ENCODE measurements at places on chromosomes 16 and 17.
A peak's percentile ranks its signal among the peaks of the same experiment; 100 is the strongest.

GRCh38 chr17:45948498-45948880, 50.6 kb upstream of the STH start:
- no peak for DNase-seq

- no peak for DNase-seq
Observed at GRCh38 chr16:57265850-57266530, 18.5 kb downstream of the PLLP start.

- DNase-seq = no peak
Observed at GRCh38 chr17:11031787-11032186, 193.9 kb upstream of the PIRT start.

DNA sequence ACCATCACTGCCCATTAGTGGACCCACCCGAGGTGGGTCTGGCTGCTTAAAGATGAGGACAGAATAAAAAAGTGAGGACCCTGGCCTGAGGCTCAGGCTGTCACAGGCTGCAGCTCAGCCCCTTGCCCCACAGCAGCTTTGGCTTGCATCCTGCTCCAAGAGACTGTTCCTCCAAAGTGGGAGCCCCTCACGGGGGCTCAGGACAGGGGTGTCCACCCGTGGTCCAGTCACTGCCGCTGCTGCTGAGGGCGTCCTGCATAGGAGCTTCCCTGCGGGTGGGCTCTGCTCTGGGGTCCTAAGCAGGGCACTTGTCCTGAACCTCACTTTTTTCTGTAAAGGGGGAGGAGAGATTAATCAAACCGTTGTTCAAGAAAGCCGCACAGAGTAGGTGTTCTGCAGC, 47.8 kb downstream of the SREBF1 start:
- DNase-seq = no peak

DNA sequence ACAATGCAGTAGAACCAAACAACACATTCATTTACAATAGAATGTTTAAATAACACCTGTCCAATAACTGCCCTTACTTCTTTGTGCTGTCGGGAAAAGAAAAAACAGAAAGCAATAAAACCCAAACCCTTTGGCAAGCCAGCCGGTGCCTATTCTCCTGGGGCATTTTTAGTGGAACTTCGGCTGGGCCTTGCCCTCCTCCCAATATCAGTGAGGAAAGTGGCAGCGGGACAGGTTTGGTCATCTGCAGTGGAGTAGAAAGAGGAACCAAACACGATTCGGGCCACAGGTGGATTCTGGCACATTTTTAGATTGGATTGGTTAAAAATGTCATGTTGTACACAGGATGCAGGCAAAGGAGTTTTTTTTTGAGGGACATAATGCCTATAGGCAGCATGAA, 32.0 kb downstream of the PSME3IP1 start:
- DNase-seq = no peak

- DNase-seq = no peak
Observed at GRCh38 chr16:51113236-51114125, 37.6 kb downstream of the SALL1 start.

GRCh38 chr16:12511708-12512107, 292.0 kb downstream of the CPPED1 start:
- no peak for DNase-seq

DNA sequence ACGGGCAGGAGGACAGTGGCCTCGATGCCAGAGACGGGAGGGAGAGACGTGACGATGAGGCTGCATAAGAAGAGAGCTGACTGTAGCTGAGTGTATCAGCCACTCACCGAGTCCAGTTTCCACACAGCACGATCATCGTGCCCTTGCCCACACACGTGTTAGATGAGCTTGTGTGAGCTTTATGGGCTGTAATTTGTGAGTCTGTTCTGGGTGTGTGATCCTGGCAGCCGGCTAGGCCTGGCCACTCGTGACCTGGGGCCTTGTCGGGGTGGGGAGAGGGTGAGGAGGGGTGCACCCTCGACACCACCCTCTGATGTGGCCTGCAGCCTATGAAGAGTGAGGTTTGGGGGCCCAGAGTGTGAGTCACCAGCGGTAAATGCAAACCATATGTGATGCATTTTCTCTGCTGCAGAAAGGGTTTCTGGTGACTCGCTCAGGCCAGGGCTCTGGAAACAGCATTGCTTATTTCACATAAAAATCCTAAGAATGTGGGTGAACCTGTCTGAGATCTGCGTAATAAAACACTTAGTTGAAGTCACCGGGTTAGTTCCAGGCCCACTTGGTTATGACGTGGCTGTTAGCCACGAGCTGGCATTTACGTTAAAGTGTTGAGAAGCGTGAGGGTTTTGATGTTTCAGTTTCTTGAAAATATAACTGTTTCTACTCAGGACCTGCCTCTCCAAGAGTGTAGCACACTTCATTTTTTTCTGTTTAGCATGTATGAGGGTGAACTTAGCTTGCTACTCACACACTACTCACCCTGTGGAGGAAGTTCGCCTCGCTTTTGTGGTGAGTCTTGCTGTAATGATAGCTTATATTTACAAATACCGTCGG, 4.2 kb downstream of the METRNL start:
- DNase-seq = no peak

DNA sequence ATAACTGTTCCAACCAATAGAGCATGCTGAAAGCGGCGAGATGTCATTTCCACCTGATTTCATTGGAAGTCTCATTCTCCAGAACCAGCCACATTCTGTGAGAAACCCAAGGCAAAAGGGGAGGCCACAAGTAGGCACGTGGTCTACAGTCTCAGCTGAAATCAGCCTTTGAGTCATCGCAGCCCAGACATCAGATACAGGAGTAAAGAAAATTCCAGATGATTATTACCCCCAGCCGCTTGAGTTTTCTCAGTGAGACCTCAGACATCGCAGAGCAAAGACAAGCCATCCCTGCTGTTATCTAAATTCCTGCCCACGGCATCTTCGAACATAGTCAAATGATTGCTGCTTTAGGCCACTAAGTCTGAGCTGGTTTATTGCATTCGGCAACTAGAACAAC, 23.1 kb downstream of the STAT3 start:
- DNase-seq = no peak

DNA sequence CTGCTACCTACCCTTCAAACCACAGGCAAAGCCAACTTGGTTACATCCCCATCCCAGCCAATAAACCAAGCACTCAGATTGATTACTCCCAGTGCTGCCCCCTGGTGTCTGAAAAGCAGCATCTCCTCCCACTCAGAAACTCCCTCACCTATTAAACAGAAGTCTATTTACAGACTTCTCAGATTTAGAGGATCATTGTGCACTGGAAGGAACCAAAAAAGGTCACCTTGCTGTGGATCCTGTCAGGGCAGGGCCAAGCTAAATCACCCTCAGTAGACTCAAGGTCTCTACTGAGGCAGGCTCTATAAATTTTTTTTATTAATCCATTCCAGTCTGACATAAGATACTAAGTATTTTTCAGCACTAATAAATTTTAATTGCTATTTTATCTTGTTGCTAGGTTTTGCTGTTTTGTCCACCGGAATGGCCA, 17.6 kb downstream of the HIGD1B start:
- peak; percentile 30 for DNase-seq

GRCh38 chr16:12586701-12587100, 217.0 kb downstream of the CPPED1 start:
- DNase-seq = no peak

- no peak for DNase-seq
Observed at GRCh38 chr17:17139972-17140589, 66.1 kb downstream of the PLD6 start.

DNA sequence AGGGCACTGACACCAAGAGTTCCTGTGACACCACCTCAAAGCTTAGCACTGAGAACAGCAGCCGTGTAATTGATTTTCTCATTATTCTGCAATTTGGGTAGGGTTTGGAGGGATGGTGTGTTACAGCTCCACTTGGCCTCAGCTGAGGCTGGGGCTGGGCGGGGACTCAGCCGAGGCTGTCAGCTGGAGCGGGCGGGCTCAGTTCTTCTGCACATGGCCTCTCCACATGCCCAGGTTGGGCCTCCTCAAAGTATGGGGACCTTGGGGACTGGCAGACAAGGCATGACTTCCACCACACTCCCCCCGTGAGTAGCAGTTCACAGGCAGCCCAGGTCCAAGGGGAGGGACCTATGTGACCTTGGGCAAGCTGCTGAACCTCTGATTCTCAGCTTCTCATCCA, 171.5 kb downstream of the IRF8 start:
- no peak for DNase-seq

- no peak for DNase-seq
Observed at GRCh38 chr17:57211543-57211942, 44.8 kb upstream of the MSI2 start.

DNA sequence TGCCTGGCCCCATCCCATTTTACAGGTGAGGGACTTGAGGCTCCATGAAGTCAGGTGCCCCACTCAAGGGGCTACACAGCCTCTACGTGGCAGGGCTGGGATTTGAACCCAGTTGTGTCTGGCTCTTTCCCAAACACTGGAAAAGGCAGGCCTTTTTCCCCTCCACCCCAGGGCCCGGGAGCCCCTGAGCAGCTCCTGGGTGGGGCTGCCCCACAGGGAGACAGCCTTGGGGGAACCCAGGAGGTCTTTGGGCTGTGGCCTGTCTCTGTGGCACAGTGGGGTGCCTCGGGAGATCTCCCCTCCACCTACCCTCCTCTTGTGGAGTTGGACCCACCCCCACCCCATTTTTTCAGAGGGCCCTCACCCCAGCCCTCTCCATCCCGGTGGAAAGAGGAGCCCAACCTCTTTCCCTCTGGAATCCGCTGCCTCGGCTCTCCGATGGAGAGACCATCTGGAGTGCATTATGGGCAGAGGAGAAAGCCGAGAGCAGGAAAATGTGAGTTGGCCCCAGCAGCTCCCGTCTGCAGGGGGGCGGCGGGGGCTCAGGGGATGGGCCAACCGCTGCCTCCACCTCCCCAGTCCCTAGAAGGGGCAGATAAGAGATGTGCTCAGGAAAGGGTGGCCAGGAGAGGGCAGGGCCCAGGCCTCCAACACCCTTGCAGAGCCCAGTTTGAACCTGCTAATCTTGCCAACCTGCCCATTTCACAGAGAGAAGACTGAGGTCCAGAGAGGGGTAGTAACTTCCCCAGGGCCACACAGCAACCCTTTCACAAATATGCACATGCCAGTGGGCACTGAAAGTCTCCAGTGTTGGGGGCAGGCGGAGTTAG, 15.4 kb upstream of the TMEM92 start:
- no peak for DNase-seq

- DNase-seq = no peak
Observed at GRCh38 chr17:19332371-19333131, 30.0 kb downstream of the B9D1 start.

DNA sequence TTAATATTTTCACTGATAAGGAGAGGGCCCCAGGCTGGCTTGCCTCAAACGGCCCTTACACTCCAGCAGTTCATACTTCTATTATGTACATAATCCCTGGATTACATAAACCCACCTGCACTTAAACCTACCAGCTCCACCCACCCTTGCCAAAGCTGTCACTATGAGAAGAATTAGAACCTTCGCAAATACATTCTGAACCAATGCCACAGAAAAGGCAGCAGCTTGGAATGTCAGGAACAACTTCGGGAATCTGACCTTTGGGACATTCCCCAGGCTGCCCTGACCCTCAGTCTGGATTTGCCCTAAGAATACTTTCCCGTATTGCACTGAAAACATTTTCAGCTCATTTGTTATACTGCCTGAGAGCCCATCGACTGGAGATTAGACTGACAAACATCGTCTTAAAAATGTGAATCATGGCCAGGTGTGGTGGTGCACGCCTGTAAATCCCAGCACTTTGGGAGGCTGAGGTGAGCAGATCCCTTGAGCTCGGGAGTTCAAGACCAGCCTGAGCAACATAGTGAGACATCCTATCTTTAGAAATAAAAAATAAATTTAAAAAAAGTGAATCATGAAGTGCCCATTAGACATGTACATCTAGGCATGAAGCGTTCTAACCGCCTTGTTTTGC, 21.0 kb upstream of the SEC14L1 start:
- no peak for DNase-seq

GRCh38 chr16:4513086-4513860, 25.3 kb downstream of the CDIP1 start:
- no peak for DNase-seq

DNA sequence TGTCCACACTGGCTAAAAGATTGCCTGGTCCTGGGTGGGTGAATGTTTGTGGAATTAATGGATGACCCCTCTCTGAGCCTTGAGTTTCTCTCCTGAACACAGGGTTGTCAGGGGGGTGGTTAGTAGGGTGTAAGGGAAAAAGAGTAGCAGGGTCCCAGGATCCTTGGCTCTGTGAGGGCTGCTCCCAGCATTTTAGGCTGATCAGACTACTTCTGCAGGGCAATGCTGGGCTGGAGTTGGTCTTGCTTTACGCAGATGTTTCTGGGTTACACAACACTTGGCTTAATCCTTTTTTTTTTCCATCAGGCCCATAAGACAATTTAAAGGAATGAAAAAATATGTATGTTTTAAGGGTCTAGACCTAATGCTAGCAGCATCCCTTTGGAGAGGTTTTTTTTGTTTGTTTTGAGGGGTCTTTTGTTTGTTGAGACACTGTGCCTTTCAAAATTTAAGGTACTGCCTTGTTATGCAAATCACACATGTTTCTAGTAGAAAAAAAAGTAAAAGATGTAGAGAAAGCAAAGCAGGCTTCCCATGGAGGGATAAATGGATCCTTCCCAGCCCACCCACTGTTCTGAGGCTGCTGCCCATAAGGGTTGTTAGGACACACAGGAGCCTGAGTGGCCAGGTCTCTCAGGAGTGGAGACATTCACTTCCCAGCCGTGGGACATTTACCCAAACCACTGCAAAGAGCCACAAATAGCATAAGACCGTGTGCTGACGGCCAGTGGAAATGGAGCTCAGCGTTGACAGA, 225.6 kb upstream of the HSBP1 start:
- DNase-seq = no peak

GRCh38 chr17:79883202-79883601, 44.0 kb upstream of the CBX4 start:
- DNase-seq = no peak

GRCh38 chr16:47026947-47027346, 53.5 kb upstream of the DNAJA2 start:
- no peak for DNase-seq

GRCh38 chr16:86848821-86849220, 270.5 kb downstream of the FOXL1 start:
- no peak for DNase-seq

DNA sequence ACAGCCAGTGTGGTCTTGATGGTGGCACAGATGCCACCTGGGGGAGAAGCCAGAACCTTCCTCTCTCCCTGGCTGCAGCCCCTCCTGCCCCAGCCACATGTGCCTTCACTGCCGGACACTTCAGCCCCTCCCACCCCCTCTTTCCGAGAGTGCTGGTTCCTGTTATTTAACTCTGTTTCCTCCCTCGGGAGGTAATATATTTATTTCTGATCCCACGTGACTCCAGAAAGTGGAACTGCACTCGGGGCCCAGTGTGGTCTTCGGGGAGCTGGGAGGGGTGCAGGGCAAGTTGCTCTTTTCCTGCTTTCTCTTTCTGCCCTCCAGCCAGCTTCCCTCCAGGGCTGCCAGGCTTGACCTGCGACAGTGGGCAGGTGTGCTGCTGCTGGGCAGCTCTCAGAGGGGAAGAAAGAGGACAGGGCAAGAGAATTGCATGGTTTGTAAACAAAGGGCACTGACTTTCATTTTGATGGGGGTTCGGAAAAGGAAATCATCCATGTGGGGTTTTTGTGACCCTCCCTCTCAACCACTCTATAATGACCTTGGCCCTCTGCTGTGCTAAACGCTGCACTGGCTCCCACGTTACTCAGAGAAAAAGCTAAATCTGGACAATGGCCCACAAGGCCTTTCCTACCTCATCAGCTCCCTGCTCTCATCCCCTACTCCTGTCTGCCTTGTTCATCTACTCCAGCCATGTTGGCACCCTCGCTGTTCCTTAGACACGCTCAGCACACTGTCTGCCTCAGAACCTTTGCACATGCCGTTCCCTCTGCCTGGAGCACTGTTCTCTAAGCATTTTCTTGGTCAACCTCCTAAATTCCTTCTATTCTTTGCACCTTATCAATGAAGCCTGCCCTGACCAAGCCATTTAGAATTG, 8.2 kb upstream of the CIITA start:
- DNase-seq = no peak

- DNase-seq = no peak
Observed at GRCh38 chr17:31425282-31426040, 34.0 kb downstream of the RAB11FIP4 start.
